ENCODE measurements at places on chromosomes 2 and 18.
A peak's percentile ranks its signal among the peaks of the same experiment; 100 is the strongest.

GRCh38 chr2:95234286-95234785 lies 27.0 kb downstream of the ZNF892 start:
- DNase-seq, result no peak

DNA sequence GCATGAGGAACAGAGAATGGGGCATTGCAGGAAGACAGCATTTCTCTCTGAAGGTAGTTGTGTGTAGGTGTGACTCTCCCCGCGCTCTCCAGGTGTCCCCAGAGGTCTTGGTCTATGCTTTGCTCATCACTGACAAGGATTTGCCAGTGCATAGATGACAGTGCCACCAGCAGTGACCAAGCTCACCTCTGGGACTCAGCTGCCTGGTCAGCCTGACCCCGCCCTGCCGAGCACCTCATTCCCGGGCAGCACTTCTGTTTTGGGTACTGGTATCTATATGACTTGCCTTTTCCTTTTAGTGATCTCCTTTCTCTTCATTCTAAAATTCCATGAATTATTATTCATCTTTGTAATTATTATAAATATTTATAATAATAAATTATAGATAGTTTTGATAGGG lies 59.1 kb downstream of the GBX2 start:
- DNase-seq, result no peak

GRCh38 chr2:204869132-204869823 lies 324.0 kb downstream of the PARD3B start:
- DNase-seq, result no peak

DNA sequence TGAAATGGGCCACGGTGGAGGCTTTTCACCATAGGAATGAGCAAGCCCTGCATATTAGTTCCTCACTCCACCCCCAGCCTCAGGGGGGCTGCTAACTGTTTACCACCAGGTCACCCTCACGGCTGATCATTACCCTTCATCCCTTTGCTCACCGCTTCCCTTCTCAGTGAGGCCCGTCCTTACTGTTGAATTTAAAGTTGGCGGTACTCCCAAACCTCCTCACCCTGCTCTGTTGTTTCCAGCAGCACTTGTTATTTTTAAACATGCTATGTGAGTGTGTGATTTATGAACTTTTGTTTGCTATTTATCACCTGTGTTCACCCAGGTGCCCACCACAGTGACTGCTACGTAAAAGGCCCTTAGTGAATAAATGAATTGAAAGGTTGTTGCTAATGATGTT lies 243.6 kb downstream of the ZNF407 start:
- no peak for DNase-seq

- no peak for DNase-seq
Measured at GRCh38 chr2:169961911-169962310, 134.7 kb downstream of the UBR3 start.

DNA sequence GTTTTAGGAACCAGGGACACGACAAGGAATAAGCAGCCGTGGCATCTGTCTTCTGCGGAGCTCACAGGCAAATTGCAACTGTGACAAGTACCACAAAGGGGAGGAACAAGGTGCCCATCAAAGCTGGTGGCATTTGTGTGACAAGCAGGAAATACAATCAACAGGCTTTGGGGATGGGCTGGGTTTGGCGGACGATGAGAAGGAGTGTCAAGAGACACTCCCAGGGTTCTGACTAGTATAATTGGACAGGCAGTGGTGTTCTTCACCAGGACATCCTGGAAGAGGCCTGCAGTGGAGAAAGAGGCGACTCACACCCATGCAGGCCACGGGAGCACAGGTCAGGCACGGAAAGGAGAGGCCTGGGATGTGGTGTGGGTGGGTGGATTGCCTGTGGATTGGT lies 14.2 kb upstream of the SPATA3 start:
- no peak for DNase-seq

- DNase-seq, result no peak
Measured at GRCh38 chr2:19857806-19858205, 44.0 kb downstream of the TTC32 start.

GRCh38 chr18:9708057-9708433 lies at the start of gene RAB31:
Gene RAB31, plus strand, starts transcription at chr18:9708301. Its CDS starts 105 bp downstream, at chr18:9708406.
- DNase-seq, result peak; percentile 81
